ENCODE measurements at places on chromosomes 1 and 21. TPM values are rescaled to one million over a fixed set of nuclear protein-coding genes. Genes with fewer than 3 reads are reported as not detected.

DNA sequence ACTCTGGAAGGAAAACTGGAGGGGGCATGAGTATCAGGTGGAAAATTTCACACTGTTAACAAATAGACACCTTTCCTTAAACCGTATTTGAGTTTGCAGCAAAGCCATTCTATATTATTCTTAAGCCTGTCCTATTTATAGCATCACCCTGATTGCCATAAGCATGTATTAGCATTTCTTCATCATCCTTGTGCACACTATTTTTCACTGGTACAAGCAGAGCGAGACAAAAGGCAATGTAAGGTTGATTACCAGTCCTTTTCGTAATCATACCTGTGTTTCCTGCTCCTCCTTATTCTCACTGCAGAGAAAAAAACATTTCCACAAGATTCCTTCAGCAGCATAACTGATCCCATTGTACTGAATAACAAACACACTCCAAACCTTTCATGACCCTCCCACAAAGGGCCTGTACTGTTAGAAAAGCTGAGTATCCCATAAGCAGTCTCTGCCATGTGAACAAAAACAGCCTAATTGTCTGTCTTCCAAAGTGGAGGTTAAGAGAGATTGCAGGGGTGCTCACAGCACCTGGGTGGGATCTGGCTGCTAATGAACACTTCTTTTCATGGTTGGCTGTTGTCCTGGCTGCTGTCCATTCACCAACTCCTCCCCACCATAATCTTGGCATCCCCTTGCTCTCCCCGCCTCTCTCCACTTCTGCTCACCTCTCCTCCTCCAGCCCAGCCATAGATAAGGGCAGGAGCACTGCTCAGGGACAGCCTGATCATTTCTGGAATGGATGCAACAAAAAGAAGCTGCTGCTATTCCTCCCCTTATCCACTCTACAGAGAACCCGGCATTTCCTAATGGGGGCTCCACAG lies 30.4 kb downstream of the VTCN1 start:
- DNase-seq, result no peak

CRNN gene
- not detected for total RNA-seq

DNA sequence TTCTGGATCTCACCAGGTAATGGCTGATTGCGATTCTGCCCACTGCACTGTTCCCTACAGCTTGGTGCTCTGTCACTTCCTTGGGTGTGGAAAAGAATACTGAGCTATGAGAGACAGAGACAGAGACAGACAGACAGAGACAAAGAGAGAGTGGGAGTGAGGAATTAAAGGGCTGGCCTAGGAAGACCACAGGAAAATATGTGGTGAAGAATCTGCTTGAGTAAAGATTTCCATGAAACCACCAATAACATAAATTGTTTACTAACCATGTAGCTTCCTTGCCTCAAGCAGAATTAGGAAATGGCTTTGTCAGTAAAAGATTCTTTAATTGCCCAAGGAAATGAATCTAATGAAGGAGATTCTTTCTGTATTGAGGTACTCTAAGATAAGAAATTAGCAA lies 54.4 kb downstream of the MPZL1 start:
- peak; percentile 49 for DNase-seq

DNA sequence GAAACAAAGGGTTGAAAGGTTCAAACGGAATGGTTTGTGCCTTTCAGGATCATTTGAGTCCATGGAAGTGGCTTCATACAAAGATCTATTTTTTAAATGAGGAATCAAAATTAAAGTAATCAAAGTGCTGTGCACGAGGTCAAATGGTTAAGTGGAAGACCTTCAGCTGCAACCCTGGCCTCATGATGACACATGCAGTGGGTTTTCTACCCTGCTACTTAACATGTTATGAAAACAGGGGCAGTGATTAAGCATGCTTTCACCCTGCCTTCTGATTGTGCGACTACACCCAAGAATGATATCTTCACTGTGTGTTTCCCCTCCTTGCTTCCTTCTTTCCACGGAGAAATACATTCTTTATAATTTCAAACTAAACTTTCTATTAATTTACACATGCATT lies 604.2 kb downstream of the LRRIQ3 start:
- DNase-seq, result peak; percentile 45

MAN1C1 gene
- 2.8 TPM for total RNA-seq

DNA sequence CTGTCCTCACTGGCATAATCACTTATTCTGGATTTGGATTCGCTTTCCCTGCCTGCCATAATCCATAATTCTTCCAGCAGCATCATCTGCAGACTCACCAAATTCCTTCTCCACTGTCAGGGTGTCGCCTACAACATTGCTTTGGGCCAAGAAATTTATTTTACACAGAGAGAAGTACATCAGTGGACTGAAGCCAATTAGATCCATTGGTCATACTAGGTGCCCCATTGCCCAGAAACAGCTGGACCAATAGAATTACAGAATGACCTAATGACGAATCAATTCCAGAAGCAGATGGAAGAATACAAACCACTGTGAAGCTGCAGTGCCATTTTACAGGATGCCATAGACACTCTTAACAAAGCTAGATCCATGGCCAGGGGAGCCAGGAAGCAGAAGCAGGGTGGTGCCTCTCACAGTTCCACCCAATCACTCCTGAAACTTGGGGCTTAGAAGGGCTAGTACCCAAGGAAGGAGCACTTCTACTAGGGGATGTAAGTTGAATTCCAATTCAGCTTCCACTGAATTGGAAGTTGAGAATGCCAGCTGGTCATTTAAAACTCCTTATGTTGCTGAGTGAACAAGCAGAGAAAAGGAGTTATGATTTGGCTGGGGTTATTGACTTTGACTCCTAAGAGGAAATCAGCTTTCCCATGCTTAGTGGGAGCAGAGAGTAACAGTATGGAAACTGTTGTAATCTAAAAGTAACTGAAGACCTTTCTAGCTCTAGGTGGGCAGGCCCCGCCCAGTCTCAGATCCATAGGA lies 44.0 kb downstream of the EDN2 start:
- DNase-seq, result peak; percentile 37

GRCh38 chr1:151147665-151148064 lies 1.2 kb upstream of the SEMA6C start:
- no peak for DNase-seq

RNU5D-1 gene
- total RNA-seq, result not detected

DNA sequence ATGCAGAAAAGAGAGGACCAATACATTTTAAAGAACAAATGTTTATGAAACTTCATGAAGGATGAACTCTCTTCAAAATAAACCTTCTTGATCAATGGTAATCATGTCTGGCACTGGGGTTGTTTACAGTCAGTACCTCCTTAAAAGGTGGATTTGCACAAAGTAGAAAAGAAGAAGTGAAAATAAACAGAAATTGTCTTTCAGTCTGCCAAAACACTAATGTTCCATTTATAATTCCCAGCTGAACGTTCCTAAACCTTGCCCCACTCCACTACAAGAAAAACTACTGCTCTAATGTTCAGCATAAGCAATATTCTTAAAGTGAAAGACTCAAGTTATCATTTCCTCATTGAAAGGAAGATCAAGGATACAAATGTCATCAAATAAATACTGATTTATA lies 86.2 kb downstream of the EIF4G3 start:
- DNase-seq, result no peak

DNA sequence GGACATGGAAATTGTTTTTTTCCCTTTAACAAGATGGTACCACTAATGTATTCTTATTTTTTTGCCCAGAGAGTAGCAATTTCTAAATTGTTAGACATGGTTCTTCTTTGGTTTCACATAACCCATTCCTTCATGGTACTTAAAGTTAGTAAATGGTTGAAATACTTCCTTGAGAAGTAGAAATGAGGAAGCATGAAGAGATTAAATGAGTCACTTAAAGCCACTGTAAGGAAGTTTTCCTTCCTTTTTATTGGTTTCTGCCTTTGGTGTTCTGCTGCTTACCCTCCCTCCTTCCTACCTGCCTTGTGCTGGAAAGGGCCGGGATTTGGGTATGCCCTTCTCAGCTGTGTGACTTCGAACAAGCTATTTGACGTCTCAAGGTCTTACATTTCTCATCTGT lies 101.0 kb downstream of the KIF26B start:
- DNase-seq, result no peak

DNA sequence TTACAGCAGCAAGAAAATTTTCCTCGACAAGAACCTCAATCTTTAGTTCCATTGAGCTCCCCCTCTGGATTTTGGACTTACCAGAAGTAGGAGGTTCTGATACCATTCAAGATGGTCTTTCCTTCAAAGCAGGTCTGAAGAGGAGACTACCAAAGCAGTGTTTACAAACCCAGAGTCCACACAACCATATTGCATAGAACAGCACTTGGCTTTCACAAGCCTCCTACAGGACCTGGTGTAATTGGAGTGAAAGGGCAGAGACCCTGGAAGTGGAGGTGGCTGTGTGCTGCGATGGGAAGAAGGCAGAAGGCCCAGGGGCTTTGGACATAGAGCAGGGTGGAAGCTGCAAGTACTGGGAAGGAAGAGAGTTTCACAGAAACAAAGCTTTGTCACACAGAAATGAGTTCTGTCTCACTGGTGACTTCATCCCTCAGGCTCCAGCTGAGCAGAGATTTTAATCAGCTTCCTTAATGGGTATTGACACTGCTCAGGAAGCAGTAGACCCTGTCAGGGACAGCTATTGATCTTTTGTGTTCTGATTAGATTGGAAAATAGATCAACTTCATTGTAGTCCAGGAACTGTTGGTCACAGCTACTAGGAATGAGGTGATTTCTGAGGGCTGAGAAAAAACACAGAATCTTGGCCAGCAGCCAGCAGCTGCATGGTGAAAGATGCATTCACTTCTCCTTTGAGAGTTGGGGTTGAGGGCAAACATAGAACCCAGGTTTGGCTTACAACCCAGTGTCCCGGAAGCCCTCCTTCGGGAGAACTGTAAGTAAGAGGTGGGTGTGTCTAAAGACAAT lies 124.0 kb downstream of the SYT2 start:
- peak; percentile 43 for DNase-seq

MYCL gene
- total RNA-seq, result 0.12 TPM

DNA sequence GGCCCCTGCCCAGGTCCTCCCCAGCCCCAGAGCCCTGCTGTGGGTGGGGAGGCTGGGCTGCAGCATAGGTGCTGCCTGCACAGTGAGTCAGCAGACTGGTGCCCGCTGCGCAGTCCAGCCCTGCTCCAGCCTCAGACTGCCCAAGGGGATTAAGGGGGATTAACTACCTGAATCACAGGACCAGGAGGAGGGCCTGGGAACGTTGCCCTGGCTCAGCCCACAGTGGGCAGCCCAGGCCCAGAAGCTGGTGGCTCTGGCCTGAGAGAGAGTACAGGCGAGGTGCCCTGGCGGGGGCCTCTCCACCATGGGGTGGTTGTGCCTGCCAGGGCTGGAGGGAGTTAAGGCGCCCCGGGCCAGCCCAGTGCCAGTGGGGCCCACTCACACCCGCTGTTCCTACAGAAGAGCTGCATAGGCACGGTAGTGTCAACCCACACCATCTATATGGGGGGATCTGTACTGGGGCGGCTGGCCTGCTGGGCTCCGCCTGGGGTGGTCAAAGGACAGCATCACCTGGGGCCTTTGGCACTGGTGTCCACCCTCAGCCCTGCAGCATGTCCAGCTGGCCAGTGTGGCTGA lies 2.3 kb downstream of the OBSCN start:
- DNase-seq, result no peak

DNA sequence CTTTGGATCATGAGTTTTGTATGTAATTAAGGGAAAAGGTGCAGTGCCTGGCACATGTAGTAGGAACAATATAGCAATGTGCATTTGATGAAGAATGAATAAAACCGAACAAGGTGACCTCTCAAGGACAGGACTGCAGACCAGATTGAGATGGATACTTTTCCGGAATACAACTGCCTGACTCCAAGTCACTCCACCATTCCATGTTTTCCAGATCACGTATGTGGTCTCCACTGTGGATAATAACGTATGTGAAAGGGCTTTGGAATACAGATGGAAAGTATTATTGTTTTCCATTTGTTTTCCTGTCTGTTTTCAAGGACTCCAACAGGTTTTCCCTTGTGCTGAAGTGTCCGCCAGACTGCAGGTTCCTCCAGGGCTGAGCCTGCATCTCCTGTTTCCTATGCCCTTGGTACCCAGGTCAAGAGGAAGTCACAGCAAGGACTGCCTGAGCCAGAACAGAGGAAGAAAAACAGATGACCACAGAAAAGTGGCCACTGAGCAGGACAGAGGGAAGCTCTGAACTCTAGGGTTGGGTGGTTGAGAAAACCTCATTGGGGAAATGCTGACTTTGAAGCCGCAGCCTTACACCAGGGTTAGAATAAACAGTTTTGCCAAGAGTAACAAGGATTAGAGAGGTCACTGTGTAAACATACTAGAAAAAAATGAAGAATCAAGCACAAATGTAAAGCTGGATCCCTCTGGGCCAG lies 4.0 kb downstream of the CFAP45 start:
- no peak for DNase-seq

DNA sequence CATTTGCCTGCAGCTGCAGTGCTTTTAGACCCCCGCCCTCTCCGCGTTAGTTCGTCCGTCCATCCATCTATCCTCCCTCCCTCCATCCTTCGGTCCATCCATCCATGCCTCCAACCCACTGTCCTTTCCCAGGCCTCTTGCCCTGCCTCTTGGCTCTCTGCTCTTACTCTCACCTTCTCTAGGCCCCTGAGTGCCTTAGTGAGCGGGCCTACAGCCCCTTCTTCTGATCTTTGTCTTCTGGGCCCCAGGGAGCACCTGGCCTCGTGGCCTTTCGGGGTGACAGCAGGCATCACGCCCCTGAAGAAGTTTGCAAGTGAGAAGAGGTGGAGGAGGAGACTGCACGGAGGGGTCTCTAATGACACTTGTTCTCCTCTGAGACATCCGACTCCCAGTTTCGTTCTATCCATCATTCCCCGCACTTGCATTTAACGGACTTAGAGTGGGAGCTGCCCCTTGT lies 842 bp downstream of the ATXN7L2 start:
- DNase-seq, result no peak

GRCh38 chr1:171850651-171851350 lies 9.5 kb downstream of the DNM3 start:
- no peak for DNase-seq

GRCh38 chr1:178278916-178279686 lies 185.2 kb downstream of the RASAL2 start:
- DNase-seq, result no peak

- no peak for DNase-seq
These were observed 100.5 kb downstream of the NAV1 start for GRCh38 chr1:201639391-201639790.

Data from RPMI7951 (cell line).